ENCODE measurements at places on chromosomes 11 and 22. TPM values are rescaled to one million over a fixed set of nuclear protein-coding genes. Genes with fewer than 3 reads are reported as not detected.
A peak's percentile ranks its signal among the peaks of the same experiment; 100 is the strongest.

DNA sequence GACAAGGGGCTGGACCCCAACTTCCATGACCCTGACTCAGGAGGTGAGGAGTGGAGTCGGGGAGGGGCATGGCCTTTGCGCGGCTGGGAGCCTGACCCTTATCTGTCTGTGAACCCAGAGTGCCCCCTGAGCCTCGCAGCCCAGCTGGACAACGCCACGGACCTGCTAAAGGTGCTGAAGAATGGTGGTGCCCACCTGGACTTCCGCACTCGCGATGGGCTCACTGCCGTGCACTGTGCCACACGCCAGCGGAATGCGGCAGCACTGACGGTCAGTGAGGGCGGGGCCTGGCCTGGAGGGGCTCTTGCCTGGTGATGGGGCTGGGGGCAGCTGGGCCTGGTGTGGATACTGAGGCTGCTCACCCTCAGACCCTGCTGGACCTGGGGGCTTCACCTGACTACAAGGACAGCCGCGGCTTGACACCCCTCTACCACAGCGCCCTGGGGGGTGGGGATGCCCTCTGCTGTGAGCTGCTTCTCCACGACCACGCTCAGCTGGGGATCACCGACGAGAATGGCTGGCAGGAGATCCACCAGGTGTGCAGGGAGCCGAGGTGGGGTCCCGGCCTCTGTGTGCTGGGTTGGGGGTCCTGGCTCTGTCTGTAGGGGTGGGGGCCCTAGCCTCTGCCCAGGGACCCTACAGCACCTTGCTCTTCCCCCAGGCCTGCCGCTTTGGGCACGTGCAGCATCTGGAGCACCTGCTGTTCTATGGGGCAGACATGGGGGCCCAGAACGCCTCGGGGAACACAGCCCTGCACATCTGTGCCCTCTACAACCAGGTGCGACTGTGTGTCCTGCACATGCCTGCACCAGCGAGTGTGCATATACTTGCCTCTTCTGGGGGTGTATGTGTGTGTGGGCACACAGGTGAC, 6.3 kb downstream of the SHANK3 start:
- H3K36me3 ChIP-seq: no peaks in the 10 kb centered on the region
- H3K27me3 ChIP-seq: peaks cover 5% of the 10 kb centered on the region
- H3K4me3 ChIP-seq: no peak overlapping the region
- no peak overlapping the region for H3K27ac ChIP-seq
- DNase-seq: no peak

DNA sequence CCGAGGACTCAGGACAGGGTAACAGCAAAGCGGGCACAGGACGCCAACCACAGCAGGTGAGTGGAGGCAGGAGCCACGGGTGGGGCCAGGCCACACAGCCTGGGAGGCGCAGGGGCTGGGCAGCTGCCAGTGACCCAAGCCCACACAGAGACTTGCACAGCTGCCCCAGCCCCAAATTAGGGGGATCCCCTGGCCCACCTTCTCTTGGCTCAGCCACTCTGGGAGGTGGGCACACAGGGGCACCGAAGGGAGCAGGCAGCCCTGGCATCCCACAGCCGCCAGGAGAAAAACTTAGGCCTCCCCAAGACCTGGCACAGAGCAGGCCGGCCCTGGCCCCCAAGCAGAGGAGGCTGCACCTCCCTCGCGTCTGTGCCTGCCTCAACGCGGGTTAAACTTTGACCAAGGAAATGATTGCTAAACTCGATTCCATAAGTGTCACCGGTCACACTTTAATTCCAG, at the start of gene SLC22A12:
Gene SLC22A12 (plus strand): TSS at position 458 of the 459 bp plus-strand sequence. CDS start 337 bp downstream, outside the sequence.
- no peaks in the 10 kb centered on the region for H3K36me3 ChIP-seq
- H3K27ac ChIP-seq: peak within 1 kb of the TSS; percentile 72
- peak within 1 kb of the TSS; percentile 64 for H3K4me3 ChIP-seq
- H3K4me1 ChIP-seq: peaks cover 7% of the 10 kb centered on the region
- no peaks in the 10 kb centered on the region for H3K27me3 ChIP-seq
- peak; percentile 57 for DNase-seq

DNA sequence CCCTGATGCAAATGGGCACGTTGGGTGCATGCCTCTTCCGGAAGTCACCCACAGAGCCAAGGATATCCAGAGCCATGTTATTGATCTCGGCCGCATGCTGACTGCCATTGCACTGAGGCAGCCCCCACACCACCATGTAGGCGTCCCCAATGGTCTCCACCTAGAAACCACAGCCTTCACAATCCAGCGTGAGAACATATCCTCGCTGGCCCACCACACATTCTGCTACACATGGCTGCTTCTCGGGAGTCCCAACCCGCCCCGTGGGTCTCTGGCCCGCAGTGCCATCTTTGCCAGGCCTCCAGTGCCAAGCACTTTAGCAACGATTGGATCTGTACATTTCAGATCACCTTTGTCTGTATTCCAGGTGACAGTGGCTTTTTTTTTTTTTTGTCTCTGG, 26.2 kb upstream of the LRRC32 start:
- no peaks in the 10 kb centered on the region for H3K36me3 ChIP-seq
- no peak for DNase-seq
- H3K27ac ChIP-seq: no peak overlapping the region
- H3K4me1 ChIP-seq: no peaks in the 10 kb centered on the region
- no peaks in the 10 kb centered on the region for H3K27me3 ChIP-seq

APIP gene
- total RNA-seq: 26.5 TPM

DNAJB7 gene
- total RNA-seq: not detected

PEX16 gene
- 38.4 TPM for total RNA-seq

Measured in kidney (tissue), 22 donors.